H1 (cell line): ENCODE measurements at places on chromosomes 7 and 10. TPM values are rescaled to one million over a fixed set of nuclear protein-coding genes. Genes with fewer than 3 reads are reported as not detected.

DNA sequence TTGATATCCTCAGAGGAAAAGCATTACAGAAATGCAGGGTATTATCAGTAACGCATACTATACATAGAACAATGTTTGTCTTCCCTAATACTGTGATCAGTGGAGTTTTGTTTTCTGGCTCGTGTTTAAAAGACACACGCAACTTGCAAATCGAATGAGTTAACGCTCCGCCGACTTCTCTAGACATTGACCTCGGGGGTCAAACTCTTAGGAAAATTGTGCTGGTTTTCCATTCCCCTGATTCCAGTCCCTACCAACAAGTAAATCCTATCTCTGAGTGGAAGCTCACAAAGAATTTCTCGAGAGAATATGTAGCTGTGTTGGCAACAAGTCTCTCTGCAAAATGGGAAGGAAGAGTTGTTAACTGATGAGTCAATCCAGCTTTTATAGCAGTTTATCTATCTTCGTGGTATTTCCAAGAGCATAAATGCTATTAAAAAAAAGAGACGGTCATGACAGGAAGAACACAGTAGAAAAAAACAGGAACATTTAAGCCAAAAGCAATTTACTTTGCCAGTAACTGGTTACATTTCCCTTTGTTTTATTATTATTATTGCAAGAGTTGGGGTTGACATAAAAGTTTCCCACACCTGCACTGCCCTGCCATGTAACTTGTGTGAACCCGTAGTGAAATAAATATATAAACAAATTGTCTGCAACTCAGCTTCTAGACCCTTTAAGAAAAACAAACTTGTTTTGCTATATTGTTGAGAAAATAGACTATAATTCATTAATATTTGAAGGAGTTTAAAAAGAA is 144.4 kb downstream of the ARID5B start:
- DNase-seq: no peak

DNA sequence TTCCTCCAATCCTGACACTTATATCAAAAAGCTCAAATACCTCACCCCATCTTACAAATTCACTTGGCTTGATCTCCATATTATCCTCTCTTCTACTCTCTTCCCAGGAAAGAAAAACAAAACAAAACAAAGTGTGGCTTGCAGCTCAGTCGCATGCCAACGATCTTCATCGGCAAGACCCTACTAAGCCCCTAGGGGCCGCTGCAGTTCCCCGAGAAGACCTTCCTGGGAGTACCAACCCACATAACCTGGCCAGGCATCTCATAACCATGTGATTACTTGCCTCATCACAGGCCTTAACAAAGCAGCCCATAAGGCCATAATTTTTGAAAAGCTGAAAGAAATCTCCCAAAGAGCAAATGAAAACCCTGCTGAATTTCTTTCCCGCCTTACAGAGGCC is 103.7 kb downstream of the ZNF92 start:
- DNase-seq: peak; percentile 39

GRCh38 chr7:100675105-100675451 is 1.5 kb downstream of the GNB2 start:
- DNase-seq: no peak

The BTAF1 gene
- 39.1 TPM in 2 replicates for total RNA-seq

GRCh38 chr7:127872122-127872521 is 159.1 kb downstream of the LRRC4 start:
- no peak for DNase-seq

The GRM3 gene
- total RNA-seq: 3.4 and 4.2 TPM in 2 replicates

- DNase-seq: no peak
Observed at GRCh38 chr7:135976312-135977006, 700 bp downstream of the MTPN start.

DNA sequence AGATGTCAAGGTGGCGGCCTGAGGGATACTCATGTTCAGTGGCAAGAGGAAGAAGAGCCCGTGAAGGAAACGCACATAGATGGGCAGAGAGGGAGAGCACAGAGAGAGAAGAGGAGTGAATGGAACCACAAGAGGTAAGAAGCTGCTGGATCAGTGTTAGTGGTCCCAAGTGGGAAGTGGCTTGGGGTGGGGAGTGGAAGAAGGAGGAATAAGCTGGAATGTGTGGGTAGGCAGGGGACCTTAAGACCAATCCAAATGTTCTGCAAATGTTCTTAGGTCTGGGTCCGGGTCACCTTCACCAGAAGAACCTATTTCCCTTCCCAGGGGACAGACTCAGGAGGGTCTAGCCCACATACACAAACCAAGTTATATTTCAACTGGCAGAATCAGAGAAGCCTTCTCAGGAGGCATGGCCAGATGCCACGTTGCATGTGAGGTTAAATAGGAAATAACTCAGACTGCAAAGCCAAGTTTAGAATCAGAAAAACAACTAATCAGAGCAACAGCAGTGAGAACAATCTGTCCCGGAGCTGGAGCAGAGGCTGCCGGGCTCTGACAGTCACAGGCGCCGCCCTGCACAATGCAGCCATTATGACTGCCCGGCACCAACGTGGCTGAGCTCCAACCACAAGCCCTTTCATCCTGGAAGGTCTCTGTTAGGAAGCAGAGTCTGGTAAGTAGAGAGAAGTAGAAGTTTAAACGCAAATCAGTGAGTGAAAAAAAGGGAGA is 78.6 kb upstream of the ARMC3 start:
- DNase-seq: no peak

The PI4K2A gene
- total RNA-seq: 21.9 and 22.9 TPM in 2 replicates

GRCh38 chr7:4797858-4798705 is 22.7 kb downstream of the AP5Z1 start:
- no peak for DNase-seq

- DNase-seq: no peak
Observed at GRCh38 chr10:73922007-73922863, 11.3 kb downstream of the PLAU start.

- no peak for DNase-seq
Observed at GRCh38 chr7:99762680-99763327, 21.2 kb downstream of the CYP3A4 start.

DNA sequence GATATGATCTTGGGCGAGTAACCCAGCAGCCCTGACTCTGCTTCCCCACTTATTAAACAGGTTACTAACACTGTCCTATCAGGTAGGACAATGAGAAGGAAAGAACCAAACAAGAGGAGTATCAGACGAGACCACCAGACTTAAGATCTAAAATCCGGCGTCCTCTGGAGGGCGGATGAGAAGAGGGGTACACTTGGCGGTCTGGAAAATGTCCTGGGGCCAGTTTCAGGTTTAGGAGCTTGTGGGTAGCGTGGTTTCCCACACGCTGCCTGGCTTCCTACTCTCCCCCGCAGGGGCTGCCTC is 635 bp downstream of the ZNF32 start:
- DNase-seq: no peak

GRCh38 chr10:43047288-43047970 is 29.4 kb upstream of the RET start:
- no peak for DNase-seq

The UPK3B gene
- 18.4 and 20.6 TPM in 2 replicates for total RNA-seq
